Fibroblast of skin of right quadriceps (primary cell): ENCODE measurements at places on chromosomes 3 and 15.

- DNase-seq: no peak
Measured at GRCh38 chr15:83445643-83446042, 1.5 kb upstream of the SH3GL3 start.

GRCh38 chr15:95932676-95933075 is 397.8 kb upstream of the NR2F2 start:
- peak; percentile 87 for DNase-seq

GRCh38 chr3:65676580-65676979 is 362.1 kb downstream of the MAGI1 start:
- DNase-seq: no peak

- DNase-seq: peak; percentile 89
Measured at GRCh38 chr15:39770748-39771689, 11.6 kb downstream of the FSIP1 start.

DNA sequence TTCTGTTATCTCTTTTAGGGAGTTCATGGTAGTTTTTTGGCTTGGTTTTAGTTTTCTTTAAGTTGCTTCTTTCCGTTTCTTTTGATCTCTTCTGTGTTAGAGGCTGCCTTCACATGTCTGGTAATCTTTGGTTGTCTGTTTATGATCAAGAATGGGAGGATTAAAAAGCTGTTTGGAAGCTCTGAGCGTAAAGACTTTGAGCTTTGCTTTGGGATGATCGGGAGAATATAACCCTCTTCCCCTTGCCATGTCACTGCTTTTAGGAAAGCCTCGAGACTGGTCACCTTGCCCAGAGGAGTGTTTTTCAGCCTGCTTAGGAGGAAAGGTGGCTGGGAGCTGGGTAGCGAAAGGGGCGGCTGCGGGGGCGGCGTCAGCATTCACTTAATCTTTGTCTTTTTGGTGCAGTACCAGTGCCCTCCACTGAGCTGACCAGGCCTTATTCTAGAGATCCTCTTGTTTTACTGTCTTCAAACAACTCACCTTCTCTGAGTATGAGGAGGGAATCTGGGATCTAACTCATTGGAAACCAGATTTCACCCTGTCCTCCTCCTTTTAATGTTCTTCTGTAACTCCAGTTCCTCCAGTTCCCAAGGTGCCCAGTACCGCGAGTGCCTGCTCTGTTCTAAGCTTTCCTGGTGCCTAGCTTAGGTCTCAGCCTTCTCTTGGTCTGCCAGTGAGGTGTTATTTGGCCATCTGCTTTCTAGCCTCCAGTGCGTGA is 15.5 kb downstream of the TATDN2 start:
- DNase-seq: peak; percentile 34

GRCh38 chr15:93478947-93479346 is 389.9 kb upstream of the RGMA start:
- DNase-seq: no peak

- no peak for DNase-seq
Measured at GRCh38 chr3:57582474-57583168, 14.5 kb downstream of the ARF4 start.
